ENCODE measurements at places on chromosomes 11 and 22. TPM values are rescaled to one million over a fixed set of nuclear protein-coding genes. Genes with fewer than 3 reads are reported as not detected.

OR10G6 gene
- not detected for total RNA-seq

CCDC85B gene
- total RNA-seq: 168 TPM

SERPIND1 gene
- total RNA-seq: not detected

IGHMBP2 gene
- 12.4 TPM for total RNA-seq

KRTAP5-10 gene
- total RNA-seq: not detected

CENPM gene
- total RNA-seq: 3.5 TPM

Measured in smooth muscle cell of trachea (primary cell).